ENCODE measurements at places on chromosomes 16 and 17.

- DNase-seq: no peak
These were observed 180.8 kb downstream of the RBFOX1 start for GRCh38 chr16:7513429-7513828.

- no peak for DNase-seq
These were observed 2.4 kb downstream of the SLC25A35 start for GRCh38 chr17:8292639-8293395.

GRCh38 chr16:50437769-50438437 lies 69.1 kb upstream of the BRD7 start:
- DNase-seq: no peak

- DNase-seq: no peak
These were observed 25.0 kb downstream of the ZNF469 start for GRCh38 chr16:88407807-88408206.

GRCh38 chr17:58991718-58992331 lies 114.9 kb downstream of the TRIM37 start:
- DNase-seq: no peak

All from stimulated activated CD8-positive, alpha-beta memory T cell treated with anti-CD3 and anti-CD28 coated beads, Interleukin-2, amount 100 ng/mL, for 1 hour (primary cell).